Hair follicular keratinocyte (primary cell): ENCODE measurements at places on chromosomes 2 and 18. TPM values are rescaled to one million over a fixed set of nuclear protein-coding genes. Genes with fewer than 3 reads are reported as not detected.

MAPRE2 gene
- 6.2 and 6.7 TPM in 2 replicates for total RNA-seq

SPP2 gene
- total RNA-seq, result not detected in 2 replicates

SIX2 gene
- total RNA-seq, result 0.08 TPM in 1 of 2 replicates, not detected in the other

IL18R1 gene
- 2.0 and 2.1 TPM in 2 replicates for total RNA-seq

GTF2A1L gene
- 0.31 TPM in 1 of 2 replicates, not detected in the other for total RNA-seq

NEU2 gene
- total RNA-seq, result not detected in 2 replicates

KDM3A gene
- 6.9 and 9.3 TPM in 2 replicates for total RNA-seq

REG3G gene
- not detected in 2 replicates for total RNA-seq

RAPH1 gene
- 13.0 and 20.0 TPM in 2 replicates for total RNA-seq

AMER3 gene
- not detected in 2 replicates for total RNA-seq

TMEM37 gene
- total RNA-seq, result 0.19 TPM in 1 of 2 replicates, not detected in the other

DCDC2C gene
- not detected in 2 replicates for total RNA-seq

SCYGR4 gene
- total RNA-seq, result not detected in 2 replicates

ACMSD gene
- total RNA-seq, result not detected in 2 replicates

IDH1 gene
- total RNA-seq, result 96.1 and 114 TPM in 2 replicates
